ENCODE measurements at places on chromosomes 4 and X.

DNA sequence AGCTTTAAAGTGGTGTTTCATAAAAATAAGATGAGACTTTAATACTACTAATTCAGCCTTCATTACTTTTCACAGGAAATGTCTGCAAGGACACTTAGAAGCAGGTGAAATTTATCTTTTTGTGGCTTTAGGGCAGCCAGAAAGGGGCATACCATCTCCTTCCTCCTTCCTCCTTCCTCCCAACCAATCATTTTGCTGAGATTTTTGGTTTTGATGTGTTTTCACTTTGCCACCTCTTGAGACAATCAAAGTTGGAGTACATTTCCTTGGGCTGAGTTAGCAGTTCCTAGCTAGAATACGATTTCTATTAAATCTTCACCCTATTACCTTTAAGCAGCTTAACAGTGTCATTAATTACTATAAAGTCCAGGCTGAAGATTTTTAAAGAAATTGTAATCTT lies 5.1 kb upstream of the NDST3 start:
- no peak for DNase-seq

GRCh38 chr4:128357286-128357685 lies 69.7 kb upstream of the PGRMC2 start:
- no peak for DNase-seq

- no peak for DNase-seq
Observed at GRCh38 chr4:38461342-38461741, 202.7 kb upstream of the KLF3 start.

GRCh38 chr4:159191989-159192388 lies 89.1 kb downstream of the RAPGEF2 start:
- DNase-seq, result no peak

DNA sequence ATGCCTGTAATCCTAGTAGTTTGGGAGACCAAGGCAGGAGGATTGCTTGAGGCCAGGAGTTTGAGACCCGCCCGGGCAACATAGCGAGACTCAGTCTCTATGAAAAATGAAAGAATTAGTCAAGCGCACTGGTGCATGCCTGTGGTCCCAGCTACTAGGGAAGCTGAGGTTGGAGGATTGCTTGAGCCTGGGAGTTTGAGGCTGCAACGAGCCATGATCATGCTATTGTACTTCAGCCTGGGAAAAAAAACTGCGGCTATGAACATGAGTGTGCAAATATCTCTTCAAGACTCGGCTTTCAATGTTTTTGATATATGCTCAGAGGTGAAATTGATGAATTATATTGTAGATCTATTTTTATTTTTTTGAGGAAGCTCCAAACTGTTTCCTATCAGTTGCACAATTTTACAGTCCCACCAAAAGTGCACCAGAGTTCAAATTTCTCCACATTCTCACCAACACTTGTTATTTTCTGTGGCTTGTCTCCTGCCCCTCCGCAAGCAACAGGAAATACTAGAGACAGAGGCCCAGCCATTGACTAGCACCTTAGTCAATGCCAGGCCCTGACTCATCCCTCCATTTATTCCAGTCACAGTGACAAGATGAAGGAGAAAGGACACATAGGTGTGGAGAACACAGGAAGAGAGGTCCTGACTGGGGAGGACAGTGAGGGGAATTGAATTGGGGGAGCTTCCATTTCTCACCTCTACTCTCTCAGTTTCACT lies 33.1 kb upstream of the ZNF41 start:
- DNase-seq, result no peak

DNA sequence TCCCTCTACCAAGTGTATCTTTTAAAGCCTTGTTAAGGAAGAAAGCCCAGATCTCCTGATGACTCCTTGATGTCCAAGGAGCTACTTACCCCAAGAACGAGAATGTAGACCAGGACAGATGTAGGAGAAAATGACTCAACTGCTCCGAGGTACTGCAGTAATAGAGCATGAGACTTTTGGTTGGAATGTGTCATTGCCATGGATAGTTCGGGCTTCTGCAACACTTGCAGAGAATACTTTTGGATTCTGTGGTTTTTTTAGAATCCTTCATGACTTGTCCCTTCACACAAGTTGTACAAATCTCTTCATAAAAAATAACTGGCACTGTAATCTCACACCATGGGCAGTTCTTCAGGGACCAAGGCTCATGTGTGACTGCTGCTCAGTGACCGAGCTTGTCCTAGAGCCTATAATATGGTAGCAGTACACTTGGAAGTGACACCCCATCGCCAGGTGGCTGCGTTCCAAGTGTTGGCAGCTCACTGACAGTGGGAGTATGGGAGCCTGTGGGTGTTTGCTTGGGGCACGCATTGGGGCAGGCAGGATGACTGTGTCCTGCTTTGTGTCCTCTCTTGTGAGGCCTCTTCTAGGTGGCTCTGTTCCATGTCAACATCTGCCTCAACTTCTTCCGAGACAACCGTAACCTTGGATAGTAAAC lies 87.9 kb upstream of the WDR1 start:
- no peak for DNase-seq

GRCh38 chr4:3366893-3367775 lies 74.3 kb downstream of the RGS12 start:
- no peak for DNase-seq

Data from NCI-H187 (cell line).